ENCODE measurements at places on chromosomes 3 and 15. TPM values are rescaled to one million over a fixed set of nuclear protein-coding genes. Genes with fewer than 3 reads are reported as not detected.

LRRC49 gene
- total RNA-seq, result 5.3 TPM

CCRL2 gene
- total RNA-seq, result 0.15 TPM

CEP97 gene
- total RNA-seq, result 7.3 TPM

CDHR4 gene
- total RNA-seq, result 0.30 TPM

All from A549 treated with DMSO at 1 μM for 4 hours (cell line).